ENCODE measurements at places on chromosomes 3 and 15.

GRCh38 chr3:126113238-126113555 lies 29.3 kb upstream of the SLC41A3 start:
- no peak for DNase-seq

DNA sequence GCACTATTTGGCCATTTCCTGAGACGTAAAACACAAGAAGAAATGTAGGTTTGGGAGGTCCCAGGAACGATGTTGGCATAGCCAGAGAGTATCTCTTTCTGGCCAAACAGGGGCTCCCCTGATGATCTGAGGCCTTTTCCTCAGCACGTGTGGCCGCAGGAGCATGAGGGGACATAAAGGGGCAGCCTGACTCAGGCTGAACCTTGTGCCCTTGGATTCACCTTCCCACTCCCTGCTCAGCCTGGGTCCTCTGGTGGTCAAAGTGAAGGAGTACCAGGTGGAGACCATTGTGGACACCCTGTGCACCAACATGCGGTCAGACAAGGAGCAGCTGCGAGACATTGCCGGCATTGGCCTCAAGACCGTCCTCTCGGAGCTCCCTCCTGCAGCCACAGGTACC lies 10.6 kb downstream of the CAND2 start:
- DNase-seq: peak; percentile 80

DNA sequence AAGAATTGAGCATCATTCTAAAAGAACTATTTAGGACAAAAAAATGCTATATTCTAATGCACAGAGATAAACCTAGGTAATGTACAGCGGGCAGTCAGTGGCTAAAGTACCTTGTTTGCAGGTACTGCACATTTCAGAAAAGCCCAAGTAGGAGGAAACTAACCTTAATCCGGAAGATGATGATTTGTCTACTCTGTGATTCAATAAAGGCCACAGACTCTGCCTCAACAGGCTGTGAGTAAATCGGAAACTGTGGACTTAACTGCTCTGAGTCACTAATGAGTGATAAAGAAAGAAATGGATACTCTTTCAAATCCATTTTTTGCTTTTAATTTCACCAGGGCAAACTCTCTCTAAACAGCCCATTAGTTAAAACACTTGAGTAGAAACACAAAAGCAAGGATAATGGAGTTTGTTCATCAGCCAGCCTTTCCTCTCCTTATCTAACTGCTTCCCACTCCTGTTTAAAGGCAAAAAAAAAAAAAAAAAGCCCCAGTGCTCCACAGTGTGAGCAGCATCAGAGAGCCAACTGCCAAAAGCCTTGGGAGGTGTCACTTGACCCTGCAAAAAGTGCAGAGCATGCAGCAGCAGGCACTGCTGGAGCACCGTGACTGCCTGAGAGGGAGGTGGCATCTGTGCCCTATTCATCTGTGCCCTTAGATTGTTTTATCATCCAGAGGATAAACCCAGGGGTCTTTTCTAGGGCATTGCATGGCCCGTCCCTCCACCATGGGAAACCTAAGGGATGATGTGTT lies 187.7 kb downstream of the SATB1 start:
- DNase-seq: no peak

- DNase-seq: no peak
Measured at GRCh38 chr3:99863588-99863987, 45.9 kb downstream of the CMSS1 start.

- no peak for DNase-seq
Measured at GRCh38 chr3:6228958-6229683, 631.8 kb upstream of the GRM7 start.

DNA sequence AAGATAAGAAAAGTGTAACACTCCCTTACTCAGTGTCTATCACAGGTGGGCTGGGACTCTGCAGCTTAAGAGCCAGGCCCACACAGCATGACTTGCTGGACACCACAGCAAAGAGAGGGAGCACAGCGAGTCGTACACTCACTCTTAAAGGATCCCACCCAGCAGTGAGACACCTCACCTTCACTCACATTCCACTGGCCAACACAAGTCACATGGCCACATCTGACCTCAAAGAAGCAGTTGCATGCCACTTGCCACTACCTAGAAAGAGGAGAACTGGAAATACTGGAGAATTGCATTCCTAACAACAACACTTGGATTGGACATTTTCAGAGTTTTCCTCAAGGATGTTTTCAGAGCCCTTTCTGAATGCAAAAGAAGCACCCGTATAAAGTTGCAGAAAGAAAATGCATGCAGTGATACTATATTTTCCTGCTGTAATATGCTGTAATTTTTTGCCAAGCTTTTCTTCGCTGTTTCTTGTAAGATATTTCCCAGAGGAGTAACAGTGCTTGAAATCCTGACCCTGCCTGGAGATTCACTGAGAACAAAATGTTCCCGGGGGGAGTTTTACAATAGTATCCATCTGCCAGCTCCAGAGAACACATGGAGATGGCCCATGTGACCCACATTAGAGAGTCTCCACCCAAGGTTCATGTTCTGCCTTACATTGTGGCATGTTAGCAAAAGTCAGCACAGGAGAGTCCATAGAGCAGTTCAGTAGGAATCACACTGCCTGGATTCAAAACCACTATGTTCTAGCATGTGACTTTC lies 42.2 kb downstream of the TRIM42 start:
- no peak for DNase-seq

GRCh38 chr3:101518421-101518871 lies 5.4 kb upstream of the SENP7 start:
- no peak for DNase-seq

DNA sequence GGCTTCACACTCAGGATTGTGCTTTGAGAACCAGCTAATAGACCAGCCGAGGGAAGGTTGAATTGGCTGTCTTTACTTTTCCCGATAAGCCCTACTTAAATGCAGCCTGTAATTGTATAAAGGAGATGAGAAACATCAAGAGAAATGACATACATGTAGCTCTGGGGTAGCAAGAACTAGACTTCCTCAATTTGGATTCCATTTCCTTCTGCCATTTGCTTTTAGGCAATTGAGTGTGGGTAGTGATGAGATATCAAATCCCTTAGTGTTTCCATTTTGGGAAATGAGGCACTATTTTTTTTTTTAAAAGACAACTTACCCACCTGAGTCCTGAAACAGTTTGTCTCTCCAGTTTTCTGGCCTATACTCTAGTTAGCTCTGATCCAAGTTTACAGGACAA lies 2.2 kb downstream of the INAFM2 start:
- DNase-seq: no peak

GRCh38 chr3:14898929-14899328 lies 48.5 kb upstream of the NR2C2 start:
- DNase-seq: no peak

DNA sequence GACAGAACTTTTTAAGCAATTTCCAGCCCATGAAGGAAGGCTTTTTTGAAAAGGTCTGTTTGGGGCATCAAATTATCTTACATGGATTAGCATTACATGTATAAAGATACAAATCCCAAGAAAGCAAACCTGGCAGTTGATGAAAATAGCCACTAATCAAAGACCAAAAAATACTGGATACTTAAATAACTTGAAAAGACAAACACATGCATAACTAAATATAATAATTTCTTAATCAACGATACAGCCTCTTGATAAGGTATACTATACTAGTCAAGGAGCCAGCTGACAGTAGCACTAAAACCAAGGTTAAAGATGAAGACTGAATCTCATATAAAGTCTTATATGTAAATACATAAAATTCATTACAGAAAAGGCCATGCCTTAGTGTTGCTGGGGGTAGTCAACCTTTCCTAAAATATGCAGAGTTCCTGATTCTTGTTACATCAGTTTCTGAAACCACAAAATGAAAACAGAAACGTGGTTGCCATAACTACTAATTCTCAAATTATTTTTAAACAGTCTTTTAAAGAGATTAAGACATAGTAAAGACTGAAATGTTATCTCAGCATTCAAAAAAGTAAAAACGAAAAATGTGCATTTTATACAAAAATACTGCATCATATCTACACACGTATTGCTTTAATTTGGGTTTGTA lies 2.0 kb downstream of the ANKRD28 start:
- no peak for DNase-seq

DNA sequence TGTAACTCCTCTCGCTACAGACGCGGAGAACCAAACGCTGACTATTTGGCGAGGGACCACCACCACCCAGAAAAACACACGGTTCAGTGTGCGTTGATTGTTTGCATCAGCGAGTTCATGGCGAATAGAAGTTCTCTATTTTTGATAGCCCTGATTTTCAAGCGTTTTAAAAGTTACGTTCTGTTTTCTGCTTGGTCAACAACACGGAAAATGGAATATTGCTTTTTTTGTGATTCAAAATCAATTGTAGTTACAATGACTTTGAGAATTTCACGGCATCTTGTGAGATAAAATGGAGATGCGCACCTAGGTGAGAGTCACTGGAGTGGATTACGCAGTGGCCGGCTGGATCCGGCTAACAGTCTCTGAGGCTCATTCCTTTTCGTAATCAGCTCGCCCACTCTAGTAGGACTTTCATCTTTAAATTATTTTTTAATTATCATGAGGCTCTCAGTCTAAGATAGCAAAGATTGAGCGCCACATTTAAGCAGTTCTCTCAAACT lies 54.8 kb downstream of the CCDC54 start:
- no peak for DNase-seq

DNA sequence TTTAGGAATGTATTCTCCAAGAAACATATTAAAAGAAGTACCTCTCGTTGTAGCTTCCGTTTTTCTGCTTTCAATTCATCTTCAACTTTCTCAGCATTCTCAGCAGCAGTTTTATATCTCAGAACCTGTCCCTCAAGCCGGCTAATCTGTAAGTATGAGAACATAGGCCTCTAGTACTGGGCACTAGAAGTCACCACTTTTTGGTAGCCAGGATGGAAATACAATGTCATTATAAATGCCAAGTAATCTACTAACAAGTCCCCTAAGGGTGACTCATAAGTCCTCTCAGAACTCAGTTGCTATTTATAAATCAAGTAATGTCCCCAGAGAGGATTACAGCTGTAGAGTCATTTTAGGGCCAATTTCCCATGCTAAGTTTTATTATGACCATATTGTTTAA lies 61.1 kb downstream of the MLH1 start:
- no peak for DNase-seq

- DNase-seq: no peak
Measured at GRCh38 chr3:15345608-15346137, 13.3 kb upstream of the SH3BP5 start.

DNA sequence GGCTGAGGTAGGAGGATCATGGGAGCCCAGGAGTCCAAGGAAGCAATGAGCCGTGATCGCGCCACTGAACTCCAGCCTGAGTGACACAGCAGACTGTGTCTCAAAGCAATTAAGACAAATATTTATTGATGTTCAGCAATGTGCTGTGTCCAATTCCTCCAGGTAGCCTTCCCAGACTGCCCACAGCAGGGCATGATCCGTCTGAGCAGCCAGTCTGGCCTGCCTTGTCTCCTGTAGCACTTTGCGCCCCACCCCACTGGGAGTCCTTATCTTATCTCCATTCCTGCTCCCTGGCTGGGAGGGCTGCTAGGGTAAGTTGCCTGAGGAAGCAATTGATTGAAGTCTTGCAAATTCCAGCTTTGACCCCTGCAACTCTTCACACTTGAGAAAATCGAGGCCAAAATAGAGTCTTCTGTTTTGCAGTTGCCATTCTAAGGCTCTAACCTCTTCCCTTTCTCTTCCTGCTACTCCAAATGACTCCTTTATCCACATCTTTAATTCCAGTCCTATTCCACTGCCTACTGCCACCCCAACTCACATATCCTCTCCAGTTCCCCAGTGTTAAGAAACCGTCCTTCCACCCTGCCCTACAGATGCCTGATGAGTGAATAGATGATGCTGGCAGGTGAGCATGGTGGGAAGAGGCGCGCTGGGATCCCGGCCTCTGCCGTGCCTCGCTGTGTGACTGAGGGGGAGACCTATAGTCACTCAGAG lies 26.9 kb upstream of the LCTL start:
- DNase-seq: no peak

DNA sequence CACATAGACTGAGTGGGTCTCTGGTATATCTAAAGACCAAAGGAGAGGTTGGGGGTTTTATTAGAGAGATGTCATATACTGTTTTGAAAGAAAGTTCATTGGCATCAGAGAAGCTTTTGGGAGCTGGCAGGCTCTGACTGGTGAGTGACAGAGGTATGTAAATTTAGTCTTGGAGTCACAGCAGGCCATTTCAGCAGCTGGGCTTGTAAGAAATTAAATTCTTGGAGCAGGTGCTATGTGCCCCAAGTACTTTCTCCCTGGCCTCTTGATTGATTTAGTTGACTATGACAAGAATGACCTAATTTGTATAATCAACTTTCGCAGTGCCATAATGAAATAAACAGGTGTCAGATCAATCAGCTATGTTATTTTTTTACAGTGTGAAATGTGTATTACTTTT lies 47.8 kb upstream of the CDAN1 start:
- no peak for DNase-seq

DNA sequence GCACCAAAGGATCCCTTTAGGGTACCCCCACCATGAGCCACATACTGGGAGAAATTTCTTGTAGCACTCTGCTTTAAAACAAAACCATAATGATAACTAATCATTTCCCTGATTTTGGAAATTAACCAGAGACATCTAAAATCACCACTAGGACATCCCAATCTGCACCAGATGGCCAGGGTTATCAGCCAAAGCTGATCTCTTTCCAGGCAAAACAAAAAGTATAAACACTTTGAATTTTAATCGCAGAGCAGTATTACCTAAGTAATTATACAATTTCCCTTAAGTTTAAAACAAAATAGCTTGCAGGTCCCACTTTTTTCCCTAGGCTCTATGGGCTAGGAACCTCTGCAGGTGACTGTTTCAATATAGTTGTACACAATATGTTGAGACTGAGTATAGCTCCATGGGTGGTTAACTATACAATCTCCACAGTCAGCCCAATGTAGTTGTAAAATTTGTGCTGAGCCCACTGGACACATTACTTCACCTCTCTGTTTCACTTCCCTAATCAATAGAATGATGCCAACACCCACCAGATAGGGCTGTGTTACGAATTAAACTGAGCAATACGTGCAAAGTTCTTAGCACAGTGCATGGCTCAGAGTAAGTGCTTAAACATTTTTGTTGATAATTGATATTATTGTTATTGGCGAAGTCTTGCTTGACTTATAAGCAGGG lies 629 bp upstream of the NOX5 start:
- no peak for DNase-seq

DNA sequence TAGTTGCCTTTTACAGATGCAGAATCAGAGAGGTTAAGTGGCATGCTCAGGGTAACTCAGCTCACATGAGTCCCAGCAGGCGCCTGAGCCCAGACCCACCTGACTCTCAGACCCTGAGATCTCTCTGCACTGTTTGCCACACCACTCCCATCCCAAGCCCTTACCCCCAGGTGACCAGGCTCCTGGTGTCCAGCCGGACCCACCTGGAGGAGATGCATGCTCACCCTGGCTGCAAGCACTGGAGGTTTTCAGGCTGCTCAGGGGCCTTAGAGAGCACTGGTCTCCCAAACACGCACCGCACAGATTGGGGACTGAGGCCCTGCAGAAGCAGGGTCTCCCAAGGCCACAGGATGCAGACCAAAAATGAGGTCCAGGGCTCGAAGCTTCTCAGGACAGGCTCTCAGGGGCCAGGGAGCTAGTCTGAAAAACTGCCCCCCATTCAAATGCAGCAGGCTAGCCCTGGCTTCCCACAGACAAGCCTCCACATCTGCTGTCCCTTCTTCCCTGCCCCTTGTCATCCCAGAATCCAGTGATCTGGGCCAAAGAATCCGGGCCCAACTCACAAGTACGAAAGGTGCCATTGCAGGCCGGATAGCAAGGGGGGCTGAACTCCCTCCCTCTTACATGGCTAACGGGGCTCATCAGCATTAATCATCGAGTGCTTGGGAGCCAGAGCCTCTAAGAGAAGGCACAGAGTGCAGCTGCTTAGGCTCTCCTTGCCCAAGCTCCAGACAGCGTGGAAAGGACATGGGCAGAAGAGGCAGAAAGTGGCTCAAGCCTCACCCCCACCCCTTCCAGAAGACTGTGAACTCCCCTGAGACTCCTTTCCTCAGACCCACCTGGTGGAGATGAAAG lies 90.2 kb upstream of the PRR20G start:
- DNase-seq: no peak

- no peak for DNase-seq
Measured at GRCh38 chr3:171772427-171773056, 37.7 kb downstream of the PLD1 start.
